ENCODE measurements at places on chromosomes 1 and 21.

- no peak for DNase-seq
Measured at GRCh38 chr1:52602856-52603600, 857 bp downstream of the GPX7 start.

- no peak for DNase-seq
Measured at GRCh38 chr1:228683428-228683827, 51.9 kb upstream of the RHOU start.

- no peak for DNase-seq
Measured at GRCh38 chr1:172429331-172430127, 9.0 kb downstream of the C1orf105 start.

DNA sequence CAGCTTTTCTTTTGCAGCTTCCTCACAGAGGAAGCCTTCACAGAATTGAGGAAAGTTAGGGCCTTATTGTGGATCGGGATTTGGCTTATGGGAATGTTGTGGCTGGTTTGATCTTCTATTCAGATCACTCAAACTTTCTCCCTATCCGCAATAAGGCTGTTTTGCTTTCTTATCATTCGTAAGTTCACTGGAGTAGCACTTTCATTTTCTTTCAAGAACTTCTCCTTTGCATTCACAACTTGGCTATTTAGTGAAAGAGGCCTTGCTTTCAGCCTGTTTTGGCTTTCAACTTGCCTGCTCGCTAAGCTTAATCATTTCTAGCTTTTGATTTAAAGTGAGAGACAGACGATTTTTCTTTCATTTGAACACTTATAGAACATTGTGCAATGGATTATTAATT lies 181.9 kb upstream of the B3GALT2 start:
- no peak for DNase-seq

DNA sequence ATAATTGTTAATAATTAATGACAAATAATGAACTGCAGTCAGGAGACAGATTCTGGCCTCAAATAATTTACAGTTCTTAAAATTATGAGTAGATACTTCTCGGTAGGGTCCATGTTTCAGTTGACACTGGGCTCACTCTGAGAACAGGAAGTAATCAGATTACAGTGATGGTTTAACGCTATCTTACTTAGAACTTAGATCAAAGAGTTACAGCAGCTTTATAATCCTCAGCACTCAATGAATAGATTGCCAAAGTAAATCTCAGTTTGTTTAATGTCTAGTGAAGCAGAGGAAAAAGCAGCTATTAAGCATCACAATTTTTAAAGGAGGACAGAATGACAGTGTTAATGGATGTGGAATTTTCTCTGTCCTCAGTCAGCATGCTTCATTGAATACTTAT lies 79.6 kb downstream of the PDE4B start:
- no peak for DNase-seq

DNA sequence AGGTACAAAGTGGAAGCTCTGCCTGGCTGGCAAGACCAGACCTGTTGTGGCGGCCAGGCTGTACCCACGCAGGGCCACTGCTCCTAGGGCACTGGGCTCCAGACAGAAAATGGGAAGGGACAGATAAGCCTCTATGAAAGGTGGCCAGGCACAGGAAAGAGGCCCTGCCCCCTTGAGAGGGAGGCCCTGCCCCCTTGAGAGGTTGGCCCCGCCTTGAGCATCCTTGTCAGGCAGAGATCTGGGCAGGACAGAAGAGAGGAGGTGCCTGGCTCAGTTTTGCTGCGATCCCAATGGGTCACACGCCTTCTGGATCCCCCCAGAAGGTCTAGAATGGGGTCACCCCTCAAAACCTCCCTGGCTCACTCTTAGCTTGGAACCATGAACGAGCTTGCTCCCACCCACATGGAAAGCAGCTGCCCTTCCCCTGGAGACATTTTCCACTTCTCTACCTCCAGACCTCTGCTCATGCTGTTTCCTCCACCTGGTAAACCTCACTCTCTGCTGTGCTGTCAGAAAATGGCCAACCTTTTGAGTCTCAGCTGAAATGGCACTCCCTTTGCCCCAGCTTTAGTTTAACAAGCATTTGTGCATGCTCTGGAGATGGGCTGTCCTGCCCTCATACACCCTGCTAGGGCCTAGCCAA lies 17.5 kb upstream of the ECE1 start:
- DNase-seq, result no peak

- DNase-seq, result no peak
Measured at GRCh38 chr1:35707601-35708440, 10.9 kb downstream of the C1orf216 start.

- no peak for DNase-seq
Measured at GRCh38 chr1:1264868-1265272, 8.8 kb downstream of the UBE2J2 start.

DNA sequence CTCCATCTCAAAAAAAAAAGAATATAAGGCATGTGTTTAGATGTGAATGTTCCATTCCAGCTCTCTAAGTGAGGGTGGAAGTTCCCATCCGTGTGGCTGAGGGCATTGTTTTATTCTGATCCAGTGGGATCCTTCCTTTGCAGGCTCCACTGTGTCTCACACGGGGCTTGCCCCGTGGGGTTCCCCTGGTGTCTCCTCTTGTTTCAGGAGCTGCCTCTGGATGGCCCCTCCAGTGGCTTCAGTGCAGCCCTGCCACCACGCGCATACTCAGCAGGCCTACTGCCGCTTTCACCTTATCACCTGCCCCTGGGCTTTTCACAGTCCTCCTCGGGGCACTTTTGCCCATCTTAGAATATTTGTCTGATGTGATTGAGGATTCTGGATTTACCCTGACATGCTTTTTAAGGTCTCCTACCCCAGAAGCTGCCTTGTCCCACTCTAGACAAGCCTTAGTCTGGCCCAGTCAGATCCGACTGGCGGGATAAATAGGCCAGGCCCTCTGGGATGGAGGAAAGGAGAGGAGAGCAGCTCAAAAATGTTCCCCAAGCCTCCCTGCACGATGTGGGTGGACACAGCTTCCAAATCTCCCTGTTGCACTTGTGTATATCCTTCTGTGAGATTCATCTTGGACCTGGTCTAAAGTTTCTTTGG lies 55.2 kb downstream of the FAM163A start:
- no peak for DNase-seq
